Hematopoietic multipotent progenitor cell (in vitro differentiated cells): ENCODE measurements at places on chromosomes 5 and 9.
A peak's percentile ranks its signal among the peaks of the same experiment; 100 is the strongest.

DNA sequence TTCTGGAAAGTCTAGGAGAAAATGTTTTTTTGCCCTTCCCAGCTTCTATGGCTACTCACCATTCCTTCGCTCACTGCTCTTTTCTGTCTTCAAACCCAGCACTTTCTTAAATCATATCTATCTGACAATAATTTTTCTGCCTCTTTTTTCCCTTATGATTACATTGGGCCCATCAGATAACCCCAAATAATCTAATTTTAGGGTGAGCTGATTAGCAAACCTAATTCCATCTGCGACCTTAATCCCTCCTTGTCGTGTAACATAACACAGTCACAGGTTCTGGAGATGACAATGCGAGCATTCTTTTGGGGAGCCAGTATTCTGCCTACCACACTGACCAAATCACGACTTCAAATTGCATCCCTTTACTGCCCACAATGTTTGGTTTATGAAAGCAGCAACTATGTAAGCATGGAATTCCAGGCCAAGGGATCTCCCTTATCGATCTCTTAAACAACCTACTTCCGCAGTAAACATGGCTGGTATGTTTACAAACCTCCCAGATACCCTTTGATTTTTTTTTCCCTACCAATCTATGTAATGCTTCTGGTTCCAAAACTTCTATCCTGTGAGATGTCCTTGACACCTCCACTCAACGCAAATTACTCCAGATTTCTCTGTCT, 2122.2 kb downstream of the MAT2B start:
- DNase-seq = no peak

DNA sequence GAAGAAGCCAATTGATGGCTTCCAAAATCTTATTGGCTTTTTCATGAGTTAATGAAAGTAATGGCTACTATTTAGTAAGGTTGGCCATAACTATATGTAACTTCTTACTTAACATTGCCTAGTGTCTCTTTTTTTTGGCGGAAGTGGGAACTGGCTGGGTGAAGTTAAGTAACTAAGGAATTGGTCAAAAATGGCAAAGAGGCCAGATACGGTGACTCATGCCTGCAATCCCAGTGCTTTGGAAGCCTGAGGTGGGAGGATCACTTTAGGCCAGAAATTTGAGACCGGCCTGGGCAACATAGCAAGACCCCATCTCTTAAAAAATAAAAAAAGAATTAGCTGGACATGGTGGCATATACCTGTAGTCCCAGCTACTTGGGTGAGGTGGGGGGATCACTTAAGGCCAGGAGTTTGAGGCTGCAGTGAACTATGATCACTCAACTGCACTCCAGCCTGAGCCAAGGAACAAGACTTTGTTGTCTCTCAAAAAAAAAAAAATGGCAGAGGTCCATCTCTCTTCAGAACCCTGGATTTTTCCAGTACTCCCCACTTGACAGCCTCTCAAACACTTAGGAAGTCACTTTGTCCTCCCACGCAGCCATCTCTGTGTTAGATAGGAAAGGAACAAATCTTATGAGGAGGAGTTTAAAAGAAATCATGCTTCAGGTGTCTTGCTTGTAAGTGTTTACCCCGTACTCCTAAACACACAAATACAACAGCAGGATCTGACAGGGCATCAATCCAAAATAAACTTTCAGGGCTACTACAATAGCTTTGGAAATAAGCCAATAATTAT, 75.7 kb downstream of the TEK start:
- DNase-seq = no peak

DNA sequence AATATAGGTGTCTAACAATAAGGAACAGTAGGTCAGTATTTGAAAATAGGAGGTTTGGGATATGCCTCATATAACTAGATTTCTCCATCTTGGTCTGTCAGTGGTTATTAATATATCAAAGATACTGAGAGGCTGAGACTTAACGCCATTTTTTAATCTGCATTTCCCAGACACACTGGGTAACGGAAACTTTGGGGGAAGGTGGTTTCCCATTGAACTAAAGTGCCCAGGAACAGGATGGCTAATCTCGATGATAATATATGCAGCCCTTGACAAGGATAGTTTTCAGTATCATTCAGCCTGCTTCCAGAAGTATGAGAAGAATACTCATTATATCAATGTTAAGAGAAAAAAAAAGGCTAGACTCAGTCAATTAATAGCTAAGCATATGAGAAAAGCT, 30.7 kb downstream of the EFNA5 start:
- no peak for DNase-seq

- DNase-seq = no peak
These were observed 21.1 kb downstream of the CPEB4 start for GRCh38 chr5:173909199-173909598.

GRCh38 chr5:37835380-37835973, 4.4 kb downstream of the GDNF start:
- peak; percentile 29 for DNase-seq

DNA sequence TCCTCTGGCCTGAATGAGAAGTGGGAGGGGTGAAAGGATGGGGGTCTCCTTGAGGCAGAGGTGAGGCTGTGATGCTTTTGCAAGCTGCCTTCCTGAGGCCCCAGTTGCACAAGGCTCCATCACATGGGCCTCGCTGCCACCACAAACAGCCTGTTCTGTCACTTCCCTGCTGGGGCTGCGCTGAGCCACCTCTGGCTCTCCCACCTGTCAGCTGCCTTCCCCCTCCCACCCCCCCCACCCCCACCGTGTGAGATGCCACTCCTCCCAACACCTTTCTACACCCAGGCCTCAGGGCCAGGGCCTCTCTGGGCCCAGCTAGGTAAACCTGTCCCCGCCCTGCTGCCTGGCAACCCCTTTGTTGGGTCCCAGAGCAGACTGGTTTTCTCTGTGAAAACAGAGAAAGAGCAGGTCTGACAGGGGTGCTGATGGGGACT, 4.5 kb upstream of the PDLIM4 start:
- no peak for DNase-seq

DNA sequence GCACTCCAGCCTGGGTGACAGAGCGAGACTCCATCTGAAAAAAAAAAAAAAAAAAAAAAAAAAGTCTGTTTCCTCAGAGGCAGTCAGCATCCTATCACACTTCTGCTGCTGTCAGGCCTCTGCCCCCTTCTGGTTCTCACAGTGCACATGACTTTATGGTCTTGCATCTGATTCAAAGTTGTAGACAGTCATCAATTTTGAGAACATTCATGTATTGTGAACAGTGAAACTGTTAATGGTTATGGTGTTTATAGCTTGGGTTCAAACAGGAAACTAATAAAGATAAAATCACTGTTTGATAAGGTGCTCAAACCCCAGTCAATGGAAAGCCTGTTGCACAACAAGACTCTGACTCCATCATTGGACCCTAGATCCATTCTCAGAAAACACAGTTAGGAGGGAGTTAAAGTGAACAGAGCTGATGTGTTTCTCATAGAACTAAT, 61.4 kb downstream of the FOXD1 start:
- no peak for DNase-seq

- DNase-seq = no peak
These were observed at the start of gene N4BP3 for GRCh38 chr5:178113141-178113787. Gene N4BP3, plus strand, starts transcription at chr5:178113532. Its CDS starts 6,052 bp downstream, at chr5:178119584.

GRCh38 chr5:108024986-108025385, 354.2 kb upstream of the EFNA5 start:
- DNase-seq = no peak

- DNase-seq = no peak
These were observed 43.1 kb upstream of the TTC39B start for GRCh38 chr9:15349892-15350761.

GRCh38 chr5:172370237-172370640, 84.1 kb downstream of the SH3PXD2B start:
- no peak for DNase-seq

GRCh38 chr5:41143131-41143901, 70.0 kb downstream of the C6 start:
- DNase-seq = no peak

- DNase-seq = no peak
These were observed 13.7 kb upstream of the ARAP3 start for GRCh38 chr5:141695627-141696215.

DNA sequence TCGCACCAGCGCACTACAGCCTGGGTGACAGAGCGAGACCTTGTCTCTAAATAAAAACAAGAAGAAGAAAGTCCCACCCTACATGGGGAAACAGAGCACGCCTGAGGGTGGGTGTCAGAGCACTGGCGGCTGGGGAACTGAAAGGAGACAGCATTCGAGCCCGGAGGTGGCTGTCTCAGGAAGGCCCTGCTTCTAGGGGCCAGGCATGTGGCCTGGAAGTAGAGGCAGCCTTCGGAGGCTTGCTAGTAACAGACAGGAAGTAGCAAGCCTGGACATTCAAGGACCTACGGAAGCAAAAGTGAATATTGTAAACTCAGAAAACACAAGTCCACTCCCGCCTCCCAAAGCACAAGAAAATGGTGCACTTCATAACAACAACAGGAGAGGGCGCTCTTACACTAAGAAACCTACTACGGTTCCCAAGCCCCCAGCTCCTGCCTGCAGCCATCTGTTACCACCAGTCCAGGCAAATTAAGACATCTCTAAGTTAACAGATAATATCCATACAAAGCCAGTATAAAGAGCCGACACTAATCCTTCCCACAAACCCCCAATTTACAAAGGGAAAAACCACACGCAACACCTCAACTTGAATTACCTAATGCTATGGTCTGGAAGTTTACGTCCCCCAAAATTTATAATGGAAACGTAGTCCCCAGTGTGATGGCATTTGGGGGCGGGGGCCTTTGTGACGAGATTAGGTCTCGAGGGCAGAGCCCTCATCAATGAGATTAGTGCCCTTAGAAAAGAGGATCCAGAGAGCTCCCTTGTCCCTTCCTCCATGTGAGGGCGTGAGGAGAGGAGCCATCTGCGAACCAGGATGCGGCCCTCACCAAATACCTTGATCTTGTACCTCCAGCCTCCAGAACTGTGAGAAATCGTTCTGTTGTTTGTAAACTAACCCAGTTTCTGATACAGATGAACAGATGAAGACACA, 7.7 kb downstream of the RASGEF1C start:
- no peak for DNase-seq

DNA sequence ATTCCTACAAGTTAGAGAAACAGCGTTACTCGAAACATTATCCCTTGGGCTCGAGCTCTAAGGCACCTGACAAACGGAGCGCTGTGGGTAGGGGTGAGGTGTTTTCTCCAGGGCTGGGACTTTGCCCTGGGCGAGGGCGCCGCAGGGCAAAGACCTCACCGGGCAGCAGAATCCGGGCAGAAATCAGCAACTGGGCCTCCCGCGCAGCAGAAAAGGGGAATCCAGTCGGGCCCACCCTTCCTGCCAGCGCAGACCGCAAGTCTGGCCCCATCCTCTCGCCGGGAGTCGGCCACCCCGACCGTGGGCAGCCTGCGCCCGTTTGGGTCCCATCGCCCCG, 430 bp upstream of the MSH3 start:
- no peak for DNase-seq

DNA sequence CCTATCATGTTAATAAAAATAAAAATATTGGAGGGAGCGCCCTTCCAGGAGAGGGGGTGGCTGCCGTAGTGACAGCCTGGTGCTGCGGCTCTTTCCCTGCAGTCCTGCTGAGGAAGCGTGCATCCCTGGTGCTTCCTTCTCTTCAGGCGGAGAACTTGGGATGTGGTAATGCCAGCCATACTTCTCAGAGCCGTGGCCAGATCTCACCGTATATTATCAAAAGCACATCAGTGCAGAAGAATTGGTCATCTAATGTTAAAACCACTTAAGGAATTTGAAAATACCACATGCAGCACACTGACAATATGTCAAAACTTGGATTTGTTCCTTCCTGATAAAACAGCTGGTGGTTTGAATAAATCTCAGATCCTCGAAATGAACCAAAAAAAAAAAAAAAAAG, 17.7 kb downstream of the C9orf40 start:
- no peak for DNase-seq

GRCh38 chr5:80249901-80250300, 5.9 kb downstream of the SERINC5 start:
- no peak for DNase-seq

GRCh38 chr5:37275511-37275910, 26.3 kb upstream of the CPLANE1 start:
- no peak for DNase-seq

DNA sequence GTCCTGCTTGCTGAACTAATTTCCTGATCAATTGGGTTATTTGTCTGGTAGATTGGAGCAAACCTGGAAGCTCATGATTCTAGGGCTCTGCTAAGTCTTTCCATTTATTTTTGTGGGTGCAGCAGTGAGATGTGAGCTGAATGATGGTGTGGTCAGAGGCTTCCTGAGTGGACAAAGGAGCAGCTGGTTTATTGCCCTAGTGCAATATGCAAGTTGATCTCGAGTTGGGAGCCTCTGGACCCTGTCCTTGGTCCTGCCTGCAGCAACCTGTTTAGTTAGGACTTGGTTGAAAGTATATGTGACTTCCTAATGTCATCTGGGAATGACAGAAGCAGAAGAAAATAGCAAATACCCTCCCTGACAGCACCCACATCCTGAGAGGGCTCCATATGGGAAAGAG, 4.2 kb upstream of the UNC5A start:
- DNase-seq = no peak

DNA sequence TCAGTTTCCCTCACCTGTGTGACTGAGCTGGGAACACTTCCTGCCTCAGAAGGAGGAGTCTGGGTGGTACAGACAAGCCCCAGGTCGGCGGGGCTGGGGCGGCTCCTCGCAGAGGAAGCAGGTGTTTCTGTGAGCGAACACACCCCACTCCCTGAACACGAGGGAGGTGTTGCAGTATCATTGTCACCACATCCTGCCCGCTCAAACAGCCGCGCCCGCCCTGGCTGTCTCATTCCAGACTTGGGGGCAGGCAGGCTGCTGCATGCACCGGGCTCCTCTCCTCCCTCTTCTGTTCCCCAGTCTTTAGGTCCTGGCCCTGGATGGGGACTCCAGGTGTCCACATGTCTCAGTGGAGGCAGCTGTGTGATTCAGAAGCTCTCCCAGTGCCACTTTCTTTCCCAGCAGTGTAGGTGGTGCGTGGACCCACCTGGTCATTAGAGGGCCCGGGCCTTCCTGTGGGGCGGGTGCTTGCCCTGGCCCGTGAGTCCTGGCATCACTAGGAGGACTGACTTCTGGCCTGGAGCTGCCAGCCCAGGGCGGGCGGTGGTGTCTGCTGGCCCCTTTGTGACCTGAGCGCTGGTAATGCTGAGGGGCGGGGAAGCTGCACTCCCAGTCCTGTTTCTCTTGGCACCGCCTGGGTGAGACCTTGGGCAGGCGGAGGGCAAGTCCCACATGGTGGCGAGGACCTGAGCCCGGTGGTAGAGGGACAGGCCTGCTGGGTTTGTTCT, 18.3 kb upstream of the PHYHD1 start:
- DNase-seq = peak; percentile 81

- DNase-seq = no peak
These were observed 84.3 kb upstream of the DHFR start for GRCh38 chr5:80739057-80739456.

- DNase-seq = no peak
These were observed 370.6 kb downstream of the DMRTA1 start for GRCh38 chr9:22817181-22817580.

DNA sequence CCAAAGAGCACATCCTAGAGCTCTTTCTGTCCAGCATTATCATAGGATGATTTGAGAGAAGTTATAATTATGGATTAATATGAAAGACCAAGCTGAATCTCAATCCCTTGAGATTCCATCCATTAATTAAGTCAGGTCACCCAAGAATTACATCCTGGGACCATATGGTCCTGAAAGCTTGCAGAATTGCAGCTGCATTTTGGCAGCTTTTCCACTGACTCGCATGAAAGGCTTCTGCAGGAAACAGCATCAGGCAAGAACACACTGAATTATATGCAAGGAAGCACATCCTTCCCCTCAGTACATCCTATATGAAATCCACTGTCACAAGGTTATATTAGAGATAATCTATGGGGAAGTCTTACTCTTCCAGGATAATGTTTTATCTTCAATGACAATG, 109.1 kb upstream of the CTNND2 start:
- DNase-seq = no peak

- no peak for DNase-seq
These were observed 48.0 kb upstream of the RAPGEF1 start for GRCh38 chr9:131787838-131788237.

- no peak for DNase-seq
These were observed 81.8 kb downstream of the ARSB start for GRCh38 chr5:78903353-78903752.
